ENCODE measurements at places on chromosomes 11 and 22. TPM values are rescaled to one million over a fixed set of nuclear protein-coding genes. Genes with fewer than 3 reads are reported as not detected.

CASP1 gene
- 3.7 TPM for total RNA-seq

MRPL11 gene
- total RNA-seq, result 23.3 TPM

LINC01488 gene
- not detected for total RNA-seq

GGTLC2 gene
- total RNA-seq, result not detected

SMTNL1 gene
- total RNA-seq, result not detected

All from pancreas (tissue), 10 donors.